ENCODE measurements at places on chromosomes 1 and 21.

DNA sequence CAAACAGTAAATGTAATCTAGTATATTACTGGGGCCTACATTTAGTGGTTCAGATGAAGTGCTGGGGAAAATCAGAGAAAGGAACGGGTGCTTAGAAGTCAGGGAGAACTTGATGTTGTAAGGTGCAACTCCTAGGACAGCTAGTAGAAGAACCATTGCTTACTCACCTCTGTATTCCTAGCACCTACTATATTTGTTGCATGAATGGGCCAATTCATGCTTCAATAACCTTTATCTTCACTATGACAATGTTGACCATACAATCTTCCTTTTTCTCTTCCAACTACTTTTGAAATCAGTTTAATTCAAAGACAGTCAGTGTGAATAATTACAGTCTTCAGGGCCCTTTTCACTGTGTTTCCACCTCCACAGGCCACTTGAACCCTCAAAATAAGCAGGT is 125.0 kb upstream of the DMRTA2 start:
- no peak for DNase-seq

DNA sequence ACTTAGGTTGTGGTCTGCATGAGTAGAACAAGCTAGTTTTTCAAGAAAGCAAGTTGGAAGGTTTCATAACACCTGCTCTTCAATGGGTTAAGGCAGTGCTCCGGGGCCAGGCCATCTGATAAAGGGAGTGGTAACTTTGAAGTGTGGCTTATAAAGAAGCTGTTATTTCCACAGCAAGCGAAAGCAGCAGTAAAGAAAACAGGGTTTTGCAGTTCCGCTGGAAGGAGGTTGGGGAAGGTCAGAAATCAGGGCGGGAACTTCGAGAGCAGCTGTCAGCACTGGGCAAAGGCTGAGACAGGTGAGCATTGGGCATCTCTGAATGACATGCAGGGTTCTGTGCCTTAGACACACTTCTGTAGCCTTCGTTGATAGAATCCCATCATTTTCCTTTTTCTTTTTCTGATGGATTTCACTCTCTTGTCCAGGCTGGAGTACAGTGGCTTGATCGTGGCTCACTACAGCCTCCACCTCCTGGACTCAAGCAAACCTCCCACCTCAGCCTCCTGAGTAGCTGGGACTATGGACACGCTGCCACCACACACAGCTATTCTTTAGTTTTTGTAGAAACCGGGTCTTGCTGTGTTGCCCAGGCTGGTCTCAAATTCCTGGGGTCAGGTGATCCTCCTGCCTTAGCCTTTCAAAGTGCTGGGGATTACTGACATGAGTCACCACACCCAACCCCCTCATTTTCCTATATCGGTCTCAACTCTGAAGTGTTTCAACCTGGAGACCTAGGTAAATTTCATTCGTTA is 20.5 kb downstream of the TMEM51 start:
- no peak for DNase-seq

- no peak for DNase-seq
These were observed 155.9 kb downstream of the COL11A1 start for GRCh38 chr1:102952400-102952799.

DNA sequence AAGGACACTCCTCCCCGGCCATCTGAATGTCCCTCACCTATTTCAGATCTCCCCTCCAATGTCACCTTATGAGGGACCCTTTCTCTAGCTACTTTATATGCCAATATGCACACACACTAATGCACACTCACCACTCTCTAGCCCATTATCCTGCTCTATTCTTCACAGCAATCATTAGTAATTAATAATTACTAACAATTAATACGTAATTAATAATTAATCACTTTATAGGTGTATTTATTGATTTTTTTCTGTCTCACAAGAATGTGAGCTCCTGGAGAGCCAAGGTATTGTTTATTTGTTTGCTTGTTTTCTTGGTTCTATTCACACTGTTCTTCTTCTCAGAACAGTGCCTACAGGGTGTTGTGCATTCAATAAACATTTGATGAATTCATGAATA is 385.2 kb upstream of the DUSP10 start:
- DNase-seq, result no peak

- DNase-seq, result no peak
These were observed 550 bp downstream of the ARHGEF16 start for GRCh38 chr1:3454811-3455618.

DNA sequence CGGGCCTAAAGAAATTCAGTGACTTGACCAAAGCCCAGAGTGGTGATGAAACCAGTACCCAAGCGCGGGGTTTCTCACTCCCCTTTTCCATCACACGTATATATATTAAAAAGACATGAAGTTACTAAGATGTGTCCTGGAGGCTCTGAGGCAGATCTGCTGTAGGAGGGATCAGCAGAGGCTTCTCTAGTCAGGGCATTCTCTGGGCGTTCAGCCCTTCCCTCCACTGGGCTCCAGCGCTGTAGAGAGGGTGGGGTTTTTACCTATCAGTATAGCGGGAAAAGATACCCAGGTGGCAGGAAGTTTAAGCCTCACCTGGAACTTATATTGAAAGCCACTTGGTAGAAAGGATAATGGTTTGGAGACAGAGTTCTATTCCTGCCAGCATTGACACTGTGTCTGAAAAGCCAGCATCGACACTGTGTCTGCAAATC is 862 bp upstream of the PLEKHO1 start:
- DNase-seq, result no peak

All from HCEC 1CT (cell line).